ENCODE measurements at places on chromosomes 4 and X.

GRCh38 chr4:165328101-165328425, 594 bp downstream of the MSMO1 start:
- peak; percentile 36 for DNase-seq

GRCh38 chr4:182425302-182425701, 182.1 kb downstream of the TENM3 start:
- DNase-seq: peak; percentile 13

GRCh38 chr4:99879458-99879857, 14.8 kb downstream of the LAMTOR3 start:
- DNase-seq: no peak

DNA sequence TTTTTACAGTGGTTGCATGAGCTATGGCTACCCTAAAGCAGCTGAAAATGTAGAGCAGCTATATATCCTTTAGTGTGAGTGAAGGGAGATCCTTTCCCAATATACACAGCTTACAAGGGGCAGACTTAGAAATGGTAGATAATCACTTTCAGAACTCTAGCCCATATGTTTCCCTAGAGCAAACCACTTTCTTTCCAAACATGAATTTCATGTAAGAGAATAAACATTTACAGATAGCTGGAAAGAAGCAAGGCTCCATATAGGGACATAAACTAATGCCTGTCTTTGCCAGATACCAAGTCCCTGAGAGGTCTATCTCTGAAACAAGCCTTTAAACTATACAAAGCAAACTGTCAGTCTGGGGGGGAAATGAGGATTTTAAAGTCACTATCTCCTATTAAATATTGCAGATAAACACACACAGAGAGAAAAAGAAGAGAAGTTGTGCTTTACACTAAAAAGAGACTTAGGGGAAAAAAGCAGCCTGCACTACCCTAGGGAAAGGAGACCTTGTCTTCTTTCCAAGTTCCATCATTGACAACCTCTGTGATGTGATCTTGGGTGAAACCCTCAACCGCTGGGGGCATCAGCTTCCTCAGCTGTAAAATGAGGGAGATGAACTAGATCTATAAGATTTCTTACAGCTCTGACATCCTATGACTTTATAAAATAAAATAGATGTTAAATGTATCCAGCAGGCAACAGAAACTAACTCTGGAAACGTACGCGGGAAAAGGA, 73.6 kb downstream of the TMEM156 start:
- DNase-seq: no peak

DNA sequence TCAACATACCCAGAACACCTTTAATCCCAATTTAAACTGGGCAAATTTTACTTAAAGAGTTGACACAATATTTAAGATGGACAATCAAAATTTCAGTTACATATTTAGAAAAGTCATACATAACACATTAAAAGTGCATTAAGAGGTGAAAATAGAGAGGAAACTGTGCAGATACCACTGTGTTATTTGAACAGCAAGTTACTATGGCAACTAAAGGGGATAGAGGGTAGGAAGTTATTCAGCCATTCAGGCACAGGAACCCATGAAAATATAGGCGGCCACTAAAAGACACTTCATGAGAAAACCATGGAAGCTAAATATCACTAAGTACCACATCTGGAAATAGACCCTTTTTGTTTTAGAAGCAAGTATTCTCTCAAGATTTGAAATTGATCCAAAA, 75.1 kb downstream of the PDGFC start:
- DNase-seq: no peak

GRCh38 chrX:57951666-57952319, 41.5 kb upstream of the ZXDA start:
- DNase-seq: no peak

- DNase-seq: no peak
Observed at GRCh38 chr4:177861551-177862094, 419.4 kb upstream of the AGA start.

DNA sequence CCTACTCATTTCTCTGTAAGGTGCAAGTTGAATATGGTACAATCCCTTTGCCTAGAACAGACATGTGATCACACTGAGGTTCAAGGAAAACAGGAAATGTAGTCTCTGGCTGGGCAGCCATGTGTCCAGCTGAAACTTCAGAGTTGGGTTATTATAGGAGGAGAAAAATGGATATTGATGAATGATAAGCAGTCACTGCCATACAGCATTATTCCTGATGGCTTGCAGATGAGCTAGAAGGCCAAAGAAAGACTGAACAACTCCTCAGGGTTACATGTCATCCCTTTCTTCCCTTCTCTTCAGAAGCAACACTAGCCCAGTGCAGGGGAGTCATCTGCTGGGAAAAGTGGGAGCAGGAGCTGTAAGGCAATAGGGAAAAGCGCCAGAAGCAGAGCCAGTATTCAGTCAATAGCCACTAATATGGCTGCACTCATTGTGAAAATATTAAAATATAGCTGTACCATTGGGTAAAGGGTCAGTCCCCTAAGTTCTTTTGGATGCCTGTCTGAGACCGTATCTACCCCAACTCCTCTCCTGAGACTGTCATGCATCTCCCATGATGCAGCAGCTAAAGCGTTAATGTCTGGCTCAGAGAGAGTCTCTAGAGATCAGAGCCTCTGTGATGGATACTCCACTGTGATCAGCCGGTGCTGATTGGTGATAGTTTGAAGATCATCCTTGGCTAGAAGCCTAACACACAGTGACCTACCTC, 20.5 kb downstream of the PHOX2B start:
- no peak for DNase-seq

DNA sequence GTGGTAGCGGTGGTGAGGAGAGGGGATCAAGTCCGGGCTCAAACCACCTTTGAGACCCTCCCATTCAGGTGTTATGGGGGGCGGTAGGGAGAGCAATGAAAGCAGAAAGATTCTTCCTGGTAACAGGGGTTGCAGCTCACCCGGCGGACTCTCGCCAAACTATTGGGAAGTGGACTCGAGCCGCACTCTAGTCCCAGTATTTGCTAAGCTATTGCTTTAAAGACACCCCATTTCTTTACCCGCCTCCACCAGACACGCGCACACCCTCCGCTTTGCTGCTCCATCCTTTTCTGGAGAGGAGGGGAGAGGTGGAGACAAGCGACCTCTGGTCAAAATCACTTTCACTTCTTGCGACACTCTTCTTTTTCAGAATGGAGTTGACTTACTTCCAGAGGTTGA, 625 bp upstream of the GABRA4 start:
- no peak for DNase-seq

DNA sequence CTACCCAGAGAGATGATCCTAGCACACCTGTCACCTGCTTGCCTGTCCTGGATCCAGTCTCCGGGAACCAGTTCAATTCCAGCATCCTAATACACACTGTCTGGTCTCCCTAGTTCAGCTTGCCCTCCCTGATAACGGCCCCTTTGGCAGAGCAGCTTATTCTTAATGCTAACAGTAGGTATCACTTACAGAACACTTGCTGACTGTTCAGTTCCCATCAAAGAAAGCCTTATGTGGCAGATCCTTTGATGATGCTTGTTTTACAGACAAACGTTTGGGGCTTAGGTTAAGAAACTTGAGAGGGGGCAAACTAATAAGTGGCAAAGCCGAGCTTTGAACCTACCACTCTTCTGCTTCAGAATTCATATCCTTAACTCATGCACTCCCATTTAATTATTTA, 890 bp downstream of the RASSF6 start:
- DNase-seq: no peak

- no peak for DNase-seq
Observed at GRCh38 chr4:133624744-133625143, 475.6 kb downstream of the PCDH10 start.

GRCh38 chr4:174418640-174419212, 103.6 kb downstream of the HPGD start:
- DNase-seq: no peak

DNA sequence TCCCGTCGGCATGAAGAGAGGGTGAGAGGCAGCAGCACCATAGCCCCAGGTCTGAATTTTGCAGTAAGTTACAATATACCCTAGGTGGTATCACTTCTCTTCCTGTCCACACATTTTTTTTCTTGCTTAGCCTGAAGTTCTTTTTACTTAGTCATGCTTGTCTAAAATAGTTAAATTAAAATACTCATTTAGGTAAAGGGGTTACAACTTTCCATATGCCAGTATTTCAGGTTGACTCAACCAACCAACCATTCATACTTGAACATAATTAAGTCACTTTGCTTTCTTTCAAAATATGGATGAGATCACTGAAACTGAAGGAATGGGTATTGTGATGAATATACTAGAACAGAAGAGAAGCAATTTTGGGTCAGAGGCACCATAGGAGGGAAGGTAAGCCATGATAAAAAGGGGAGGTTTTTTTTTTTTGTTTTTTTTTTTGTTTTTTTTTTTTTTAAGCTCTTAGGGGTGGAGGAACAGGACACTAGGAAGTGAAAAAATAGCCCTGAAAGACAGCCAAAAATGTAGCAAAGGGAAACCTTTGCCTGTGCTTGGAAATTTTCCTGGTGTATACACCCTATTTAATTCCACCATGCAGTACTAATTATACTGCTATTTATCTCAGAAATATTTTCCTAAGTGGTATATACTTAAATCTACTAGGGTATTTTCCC, 41.8 kb downstream of the RPS6KA3 start:
- peak; percentile 6 for DNase-seq

DNA sequence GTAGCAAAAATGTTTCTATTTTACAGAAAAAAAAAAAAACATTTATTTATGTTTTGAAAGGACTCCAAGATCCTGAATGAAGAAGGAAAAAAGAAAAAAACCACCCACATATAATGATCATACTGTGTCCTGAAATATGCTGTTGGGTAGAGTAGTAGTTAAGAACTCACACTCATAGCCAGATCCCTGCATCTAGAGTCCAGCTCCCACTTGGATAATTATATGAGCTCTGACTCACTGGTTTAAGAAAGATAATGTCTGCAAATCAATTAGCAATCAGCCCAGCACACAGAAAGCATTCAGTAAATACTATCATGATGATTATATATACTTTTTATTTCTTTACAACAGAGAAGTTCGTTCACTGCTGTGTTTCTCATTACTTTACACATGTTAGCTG, 46.7 kb upstream of the MXRA5 start:
- peak; percentile 9 for DNase-seq

DNA sequence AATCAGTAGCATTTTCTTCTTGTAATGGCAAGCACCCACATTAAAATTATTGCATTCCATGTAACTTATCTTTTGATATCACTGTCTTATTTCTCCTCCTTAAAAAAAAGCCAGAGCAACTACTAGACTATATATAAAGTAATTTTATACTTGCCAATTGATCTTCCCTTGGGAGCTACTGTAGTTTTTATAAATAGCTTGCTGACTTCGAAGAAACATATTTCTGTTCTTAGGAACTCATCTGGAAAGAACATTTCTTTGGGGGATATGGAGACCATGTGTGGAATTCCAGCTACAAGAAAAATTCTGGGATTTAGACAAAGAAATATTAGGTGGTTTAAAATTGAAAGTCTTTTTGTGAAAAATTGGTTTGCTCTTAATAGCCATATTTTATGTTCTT, 94.9 kb downstream of the BMPR1B start:
- DNase-seq: no peak

DNA sequence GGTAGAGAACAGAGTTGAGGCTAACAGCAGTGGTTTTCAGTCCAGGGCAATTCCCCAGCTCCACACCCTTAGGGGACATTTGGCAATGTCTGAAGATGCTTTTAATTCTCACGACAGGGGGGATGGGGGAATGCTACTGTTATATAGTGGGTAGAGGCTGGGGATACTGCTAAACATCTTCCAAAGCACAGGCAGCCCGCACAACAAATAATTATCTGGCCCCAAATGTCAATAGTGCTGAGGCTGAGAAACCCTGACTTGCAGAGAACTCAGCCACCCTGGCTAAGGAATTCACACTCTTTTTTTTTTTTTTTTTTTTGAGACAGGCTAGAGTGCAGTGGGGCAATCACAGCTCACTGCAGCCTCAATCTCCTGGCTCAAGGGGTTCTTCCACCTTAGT, 60.6 kb downstream of the POLR2B start:
- DNase-seq: peak; percentile 20

Measured in GM03348 (cell line).